ELR (cell line): ENCODE measurements at places on chromosomes 6 and 20.

GRCh38 chr20:63554361-63555278 is 661 bp downstream of the FNDC11 start:
- no peak for DNase-seq

- no peak for DNase-seq
These were observed 537 bp upstream of the GABBR1 start for GRCh38 chr6:29633534-29633905.

DNA sequence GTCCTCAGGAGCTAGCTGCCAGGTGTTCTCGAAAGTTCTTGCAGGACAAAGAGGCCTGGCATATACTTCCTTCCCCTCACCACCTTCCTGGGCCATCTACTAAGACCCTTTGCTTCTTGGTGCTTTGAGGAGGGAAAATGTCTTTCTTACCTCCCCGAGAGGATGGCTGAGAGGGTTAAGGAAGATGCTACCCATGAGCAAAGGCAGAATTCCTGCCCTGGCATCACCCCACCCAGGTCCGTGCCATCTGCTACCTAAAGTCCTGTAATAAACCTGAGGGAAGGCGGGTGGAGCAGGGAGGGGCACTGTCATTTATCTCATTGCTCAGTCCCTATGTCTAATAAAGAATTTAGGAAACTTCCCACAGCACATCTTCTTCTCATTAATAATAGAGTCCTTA is 16.2 kb downstream of the GFOD1 start:
- no peak for DNase-seq

DNA sequence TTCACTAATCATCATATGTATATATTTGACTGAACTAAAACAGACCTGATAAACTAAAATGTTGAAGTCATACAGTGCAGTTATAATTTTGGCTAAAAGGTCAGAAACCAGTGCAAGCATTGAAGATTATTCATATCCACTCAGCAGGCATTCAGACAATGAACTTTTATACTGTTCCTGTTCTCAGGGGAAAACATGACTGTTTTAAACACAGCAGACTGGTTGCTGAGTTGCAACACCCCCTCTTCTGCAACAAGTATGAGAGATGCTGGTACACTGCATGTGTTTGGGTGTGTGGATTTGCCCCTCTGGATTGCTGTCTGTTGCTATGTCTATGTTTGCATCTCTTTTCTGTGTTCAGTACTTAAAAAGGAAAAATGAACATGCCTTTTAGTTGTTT is 206.8 kb downstream of the EYA4 start:
- no peak for DNase-seq

DNA sequence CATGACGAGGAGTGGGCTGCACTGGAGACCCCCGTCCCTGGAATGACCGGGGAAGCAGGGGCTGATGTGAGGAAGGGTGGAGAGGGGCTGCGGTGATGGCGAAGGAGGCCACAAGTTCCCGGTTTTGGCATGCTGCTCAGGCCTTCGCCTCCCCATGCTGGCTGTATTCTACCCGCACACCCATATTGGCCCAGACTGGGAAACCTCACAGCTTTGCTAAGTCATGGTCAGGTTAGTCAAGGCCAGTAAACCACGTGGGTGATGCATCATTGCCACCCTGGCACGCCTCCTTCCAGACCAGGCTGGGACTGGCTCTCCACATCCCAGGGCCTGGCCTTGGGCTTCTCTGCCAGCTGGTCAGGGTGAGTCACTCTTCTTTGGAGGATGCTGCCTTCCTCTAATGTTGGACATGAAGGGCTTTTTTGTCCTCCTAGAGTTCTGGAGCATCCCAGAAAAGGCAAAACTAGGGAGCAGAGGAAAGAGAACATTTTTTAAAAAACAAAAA is 53.8 kb downstream of the PCNA start:
- DNase-seq: peak; percentile 97

- DNase-seq: no peak
These were observed 181.8 kb downstream of the DLL1 start for GRCh38 chr6:170108890-170109587.

GRCh38 chr6:35611240-35611639 is 77.5 kb downstream of the FKBP5 start:
- DNase-seq: no peak

DNA sequence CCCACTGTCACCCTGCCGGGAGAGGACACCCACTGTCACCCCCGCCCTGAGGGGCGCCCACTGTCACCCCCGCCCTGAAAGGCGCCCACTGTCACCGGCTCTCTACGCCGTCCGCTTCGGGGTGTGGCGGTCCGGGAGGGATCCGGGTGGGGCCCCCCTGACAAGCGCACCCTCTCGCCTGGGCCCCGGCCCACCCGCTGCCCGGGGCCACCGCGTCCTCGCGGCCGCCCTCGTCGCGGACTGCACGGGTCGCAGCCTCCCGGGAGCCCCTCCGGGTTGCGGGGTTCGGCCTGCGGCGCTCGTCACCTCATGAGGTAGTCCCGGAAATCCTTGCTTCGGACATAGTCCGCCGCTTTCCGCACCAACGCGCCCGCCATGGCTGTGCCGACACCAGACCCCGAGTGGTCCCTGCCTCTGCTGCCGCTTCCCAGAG is 224 bp downstream of the MPC1 start:
- DNase-seq: no peak

DNA sequence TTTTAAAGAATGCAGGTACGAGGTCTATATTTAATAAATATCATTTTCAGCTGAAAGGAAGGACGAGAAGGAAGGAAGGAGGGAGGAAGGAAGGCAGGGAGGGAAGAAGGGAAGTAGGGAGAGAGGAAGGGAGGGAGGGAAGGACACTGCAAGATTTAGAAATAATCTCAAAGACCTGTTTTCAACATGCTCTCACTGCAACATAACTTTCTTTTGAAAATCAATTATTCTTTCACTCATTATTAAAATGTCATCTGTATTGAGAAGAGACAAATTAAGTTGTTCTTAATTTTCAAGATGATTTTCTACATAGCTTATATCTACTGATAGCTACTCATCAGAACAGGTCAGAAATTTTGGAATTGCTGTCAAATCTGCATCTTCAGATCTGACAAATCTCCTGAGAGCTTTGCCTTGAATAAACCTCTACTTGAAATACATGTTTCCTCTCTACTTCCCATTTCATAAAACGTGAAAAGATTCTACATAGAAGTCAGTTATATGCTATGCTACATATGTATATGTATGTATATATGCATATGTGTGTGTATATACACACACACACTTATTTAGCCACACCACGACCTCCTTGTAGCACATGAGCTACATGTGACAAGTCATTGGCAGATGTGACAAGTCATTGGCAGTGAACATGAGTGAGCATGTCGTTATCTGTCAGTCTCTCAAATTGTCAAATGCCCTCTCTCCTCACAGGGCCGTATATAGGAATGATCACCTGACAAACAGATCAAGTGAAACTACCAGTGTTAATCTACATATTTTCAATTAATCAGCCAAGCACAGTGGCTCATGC is 241.6 kb downstream of the LY86 start:
- no peak for DNase-seq

GRCh38 chr6:40506954-40507353 is 80.2 kb downstream of the LRFN2 start:
- no peak for DNase-seq

DNA sequence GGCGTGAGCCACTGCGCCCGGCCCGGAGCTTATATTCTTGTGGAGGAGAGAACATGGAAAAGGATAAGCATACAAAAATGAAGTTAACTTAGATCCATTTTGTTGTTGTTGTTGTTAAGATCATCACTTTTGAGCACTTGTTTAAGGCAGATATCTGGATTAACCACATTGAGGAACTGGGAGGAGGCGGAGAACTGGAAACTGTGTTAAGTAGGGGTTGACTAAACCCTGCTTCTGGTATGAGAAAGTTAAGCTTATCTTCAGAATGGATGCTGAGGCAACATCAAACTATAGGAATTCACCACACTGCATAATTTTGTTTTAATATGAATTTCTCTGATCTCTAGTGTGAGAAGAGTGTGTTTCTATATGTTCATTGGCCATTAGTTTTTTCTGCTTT is 57.6 kb downstream of the GCNT2 start:
- DNase-seq: no peak

- DNase-seq: peak; percentile 77
These were observed 1.2 kb downstream of the TRIB3 start for GRCh38 chr20:381581-382290.

DNA sequence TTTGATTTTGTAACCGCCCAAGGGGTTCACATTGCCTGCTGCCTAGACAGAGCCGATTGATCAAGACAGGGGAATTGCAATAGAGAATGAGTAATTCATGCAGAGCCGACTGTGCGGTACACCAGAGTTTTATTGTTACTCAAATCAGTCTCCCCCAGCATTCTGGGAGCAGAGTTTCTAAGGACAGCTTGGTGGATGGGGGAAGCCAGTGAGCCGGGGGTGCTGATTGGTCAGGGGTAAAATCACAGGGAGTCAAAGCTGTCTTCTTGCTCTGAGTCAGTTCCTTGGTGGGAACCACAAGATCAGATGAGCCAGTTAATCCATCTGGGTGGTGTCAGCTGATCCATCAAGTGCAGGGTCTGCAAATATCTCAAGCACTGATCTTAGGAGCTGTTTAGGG is 60.0 kb upstream of the EZR start:
- peak; percentile 82 for DNase-seq

- DNase-seq: no peak
These were observed 1.5 kb upstream of the STX16 start for GRCh38 chr20:58649288-58650180.

GRCh38 chr6:30740540-30740870 is 2.0 kb downstream of the FLOT1 start:
- DNase-seq: no peak

GRCh38 chr20:51021067-51022025 is 1.6 kb downstream of the KCNG1 start:
- peak; percentile 63 for DNase-seq

DNA sequence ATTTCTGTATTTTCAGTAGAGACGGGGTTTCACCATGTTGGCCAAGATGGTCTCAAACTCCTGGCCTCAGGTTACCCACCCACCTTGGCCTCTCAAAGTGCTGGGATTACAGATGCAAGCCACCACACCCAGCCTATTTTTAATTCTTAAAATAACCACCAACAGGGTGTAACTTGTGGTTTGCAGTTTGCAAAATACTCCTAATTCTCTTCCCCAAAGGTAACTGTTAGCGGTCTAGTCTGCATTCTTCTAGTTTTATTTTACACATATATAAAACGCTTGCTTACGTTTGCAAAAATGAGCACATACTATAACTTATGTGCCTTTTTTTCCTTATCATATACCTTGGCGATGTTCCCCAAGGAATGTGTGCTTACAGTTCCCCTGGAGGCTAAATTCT is 25.6 kb upstream of the CHMP4B start:
- DNase-seq: no peak

DNA sequence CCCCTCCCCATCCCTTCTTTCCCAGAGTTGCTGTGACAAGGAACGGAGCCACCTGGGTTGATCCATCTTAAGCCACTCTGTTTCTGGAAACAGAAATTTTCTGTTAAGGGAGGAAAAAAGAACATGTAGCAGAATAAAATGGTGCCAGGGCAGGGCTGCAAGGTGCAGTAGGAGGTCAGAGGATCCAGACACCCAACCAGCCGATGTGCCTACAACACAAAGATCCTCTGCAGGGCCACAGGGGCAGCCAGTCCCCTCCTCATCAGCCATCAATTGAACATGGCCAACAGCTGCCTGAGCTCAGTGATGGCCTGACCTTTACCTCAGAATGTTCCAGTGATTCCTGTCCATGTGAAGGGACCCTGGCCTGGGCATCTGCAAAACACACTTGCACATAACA is 11.9 kb downstream of the MDFI start:
- no peak for DNase-seq

- DNase-seq: peak; percentile 1
These were observed 207.1 kb upstream of the PRSS16 start for GRCh38 chr6:27040244-27041042.

GRCh38 chr20:62065674-62066338 is at the start of gene TAF4:
Gene TAF4 (minus strand): TSS chr20:62065881. CDS start chr20:62065810, 71 bp downstream.
- peak; percentile 82 for DNase-seq

- peak; percentile 44 for DNase-seq
These were observed 20.9 kb upstream of the VNN1 start for GRCh38 chr6:132734694-132735236.

DNA sequence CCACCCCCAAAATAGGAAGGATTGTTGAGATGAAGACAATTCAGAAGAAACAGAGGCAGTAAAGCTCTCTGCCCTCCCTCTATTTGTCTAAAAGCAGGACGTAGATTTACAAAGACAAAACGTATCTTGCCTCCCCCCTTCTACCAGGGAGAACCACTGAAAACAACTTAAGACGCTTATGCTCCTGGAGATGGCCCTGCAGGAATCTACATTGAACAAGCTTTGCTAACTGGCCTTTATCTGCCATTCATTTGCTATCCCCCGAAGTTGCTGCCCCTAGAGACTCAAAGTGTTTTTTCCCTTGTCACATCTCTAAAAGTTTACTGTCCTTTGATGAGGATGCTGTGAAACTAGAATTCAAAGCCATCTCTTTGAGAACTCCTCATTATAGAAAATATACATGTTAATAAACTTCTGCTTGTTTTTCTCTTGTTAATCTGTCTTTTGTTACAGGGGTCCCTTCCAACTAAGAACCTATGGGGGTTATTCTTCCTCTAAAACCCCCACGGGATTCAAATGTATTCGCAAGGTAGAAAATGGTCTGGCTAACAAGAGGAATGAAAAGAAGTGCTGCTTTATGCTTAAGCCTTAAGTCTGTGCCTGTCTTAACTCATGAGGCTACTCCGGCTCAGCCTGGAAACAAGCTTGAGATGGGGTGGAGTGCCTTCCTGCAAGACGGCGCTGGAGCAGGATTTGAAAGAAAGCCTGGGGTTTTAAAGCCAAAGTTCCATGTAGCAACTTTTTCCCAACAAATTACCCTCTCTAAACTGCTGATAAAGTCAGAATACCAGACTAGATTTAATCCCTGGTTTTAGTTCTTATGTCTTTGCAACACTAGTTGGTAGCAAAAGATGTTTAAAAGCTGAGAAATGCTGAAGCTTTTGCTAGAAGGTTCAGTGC is 88.0 kb downstream of the CLIC5 start:
- no peak for DNase-seq

DNA sequence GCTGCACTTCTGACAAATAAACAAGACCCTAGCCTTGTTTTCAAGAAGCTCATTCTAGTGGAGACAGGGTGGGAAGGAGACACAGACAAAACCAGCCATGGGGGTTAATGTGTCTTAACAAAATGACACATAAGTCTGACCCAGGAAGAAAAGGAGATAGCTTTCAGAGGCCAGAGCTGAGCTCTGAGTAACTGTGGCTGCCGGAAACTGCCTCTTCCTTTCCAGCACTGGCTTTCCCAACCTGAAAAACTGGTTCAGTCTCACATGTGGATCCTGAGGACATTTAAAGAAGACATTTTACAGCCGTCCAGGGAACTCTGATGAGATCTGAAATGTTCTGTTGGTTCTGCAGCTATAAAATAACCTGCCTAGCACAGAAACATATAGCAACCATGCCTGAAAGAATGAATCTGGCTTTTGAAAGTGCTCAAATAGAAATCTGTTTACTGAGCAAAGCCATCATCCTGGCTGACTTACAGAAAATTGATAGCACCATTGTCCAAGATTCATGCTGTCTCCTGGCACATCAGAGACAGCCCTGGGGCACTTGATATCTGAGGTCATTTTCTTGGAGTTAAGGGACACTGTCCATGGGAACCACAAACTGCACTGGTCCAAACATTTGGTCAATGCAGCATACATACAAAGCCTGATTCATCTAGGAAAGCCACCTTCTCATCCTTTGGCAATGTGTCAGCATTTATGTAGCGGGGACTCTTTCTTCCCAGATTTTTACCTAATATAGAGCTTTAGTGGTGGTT is 83.2 kb upstream of the PAX1 start:
- no peak for DNase-seq
